AG08395 (cell line): ENCODE measurements at places on chromosomes 3 and 15.

- peak; percentile 22 for DNase-seq
Measured at GRCh38 chr15:92921215-92922131, 21.3 kb downstream of the CHD2 start.

DNA sequence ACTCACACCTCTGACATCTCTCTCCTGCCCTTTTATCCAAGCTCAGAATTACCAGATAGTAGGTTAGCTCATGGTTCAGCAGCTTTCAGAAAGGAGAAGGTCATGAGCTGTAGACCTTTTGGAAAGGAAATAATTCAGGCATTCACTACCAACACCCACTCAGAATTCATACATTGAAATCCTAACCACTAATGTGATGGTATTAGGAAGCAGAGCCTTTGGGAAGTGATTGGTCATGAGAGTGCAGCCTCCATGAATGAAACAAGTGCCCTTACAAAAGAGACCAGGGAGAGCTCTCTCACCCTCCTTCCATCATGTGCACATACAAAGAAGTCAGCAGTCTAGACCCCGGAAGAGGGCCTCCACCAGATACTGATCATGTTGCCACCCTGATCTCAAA lies 315.8 kb upstream of the CCDC54 start:
- DNase-seq: no peak

DNA sequence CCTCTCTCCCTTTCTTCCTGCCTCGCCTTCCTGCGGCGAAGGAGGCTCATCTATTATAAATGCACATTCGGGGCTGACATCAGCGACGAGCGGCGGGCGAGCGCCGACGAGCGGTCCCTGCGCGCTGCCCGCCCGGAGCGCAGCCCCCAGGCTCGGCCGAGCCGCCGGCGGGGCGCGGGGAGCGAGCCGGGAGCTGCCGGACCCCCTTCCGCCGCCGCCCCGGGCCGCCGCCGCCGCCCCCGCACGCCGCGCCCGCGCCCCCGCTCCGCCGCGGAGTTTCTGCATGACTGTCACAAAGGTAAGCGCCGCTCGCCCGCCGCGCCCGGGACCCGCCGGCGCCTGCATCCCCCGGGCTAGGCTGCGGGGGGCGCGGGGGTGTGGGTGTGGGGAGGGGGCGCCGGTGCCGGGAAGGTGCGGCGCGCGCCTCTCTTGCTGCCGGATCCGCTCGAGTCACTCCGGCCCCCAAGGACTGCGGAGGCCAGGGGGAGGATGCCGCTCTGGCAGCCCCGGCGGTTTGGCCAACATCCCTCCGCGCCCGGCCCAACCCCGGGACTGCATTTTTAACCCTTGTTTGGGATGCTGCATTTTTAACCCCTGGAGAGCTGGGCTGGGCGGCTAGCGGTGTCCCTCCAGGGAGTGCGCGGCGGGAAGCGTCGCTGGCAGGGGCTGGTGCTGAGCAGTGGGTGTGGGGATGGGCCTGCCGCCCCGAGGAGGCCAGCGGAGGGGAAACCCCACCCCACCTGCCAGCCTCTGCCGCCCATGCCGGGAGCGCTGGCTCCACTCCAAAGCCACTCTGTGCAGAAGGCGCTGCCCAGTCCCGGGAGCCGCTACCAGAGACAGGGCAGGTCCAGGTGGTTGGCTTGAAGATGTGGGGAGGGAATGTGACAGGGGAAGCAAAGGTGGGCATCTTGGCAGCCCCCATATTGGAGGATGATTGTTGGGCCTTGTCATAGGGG lies at the start of gene CORO2B:
TSS of gene CORO2B (plus strand) at position 14 of the 956 bp plus-strand sequence. CDS start at position 284, 270 bp downstream.
- DNase-seq: peak; percentile 52

- DNase-seq: peak; percentile 66
Measured at GRCh38 chr3:143847787-143848631, at the start of gene SLC9A9. SLC9A9 (minus strand) TSS chr3:143848468; CDS start chr3:143848322, 146 bp downstream.

GRCh38 chr3:141690431-141691072 lies 47.5 kb upstream of the RNF7 start:
- no peak for DNase-seq

DNA sequence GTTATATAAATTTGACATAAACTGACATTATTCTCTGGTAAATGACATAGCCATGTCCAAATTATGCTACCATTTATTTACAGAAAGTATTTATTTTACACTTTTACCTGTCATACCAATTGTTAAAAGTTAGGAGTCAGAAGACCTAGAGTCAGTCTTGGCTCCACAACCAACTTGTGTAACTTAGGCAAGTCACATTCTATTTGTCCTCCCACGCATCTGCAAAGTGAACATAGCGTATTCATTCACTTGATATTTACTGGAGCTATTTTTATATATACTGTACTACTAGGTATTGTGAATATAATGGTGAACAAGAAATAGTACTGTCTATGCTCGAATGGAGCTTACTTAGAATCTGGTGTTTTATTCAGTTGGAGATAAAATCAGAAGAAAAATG lies 78.7 kb downstream of the ZNF280D start:
- DNase-seq: no peak

- DNase-seq: no peak
Measured at GRCh38 chr15:41634072-41634626, 26.1 kb upstream of the MGA start.

DNA sequence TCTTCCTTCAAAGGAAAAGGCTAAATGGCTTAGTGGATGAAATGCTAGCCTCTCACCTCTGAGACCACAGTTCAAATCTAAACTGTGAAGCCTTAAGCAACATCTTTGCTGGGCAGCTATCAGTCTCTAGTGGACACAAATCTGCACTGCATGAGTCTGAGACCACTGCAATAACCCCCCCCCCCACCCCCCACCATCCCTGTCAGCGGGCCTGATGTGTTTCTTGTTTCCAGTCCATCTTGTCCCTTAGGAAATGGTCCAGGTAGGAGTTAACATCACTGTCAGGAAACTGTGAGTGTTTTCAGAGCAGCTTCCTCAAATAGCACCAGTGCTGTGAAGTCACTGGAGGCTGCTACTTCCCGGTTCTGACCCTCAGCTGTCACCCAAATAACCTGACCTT lies 140.6 kb upstream of the TMCO5A start:
- DNase-seq: no peak

- no peak for DNase-seq
Measured at GRCh38 chr15:26571346-26571745, 201.5 kb downstream of the GABRB3 start.

- peak; percentile 43 for DNase-seq
Measured at GRCh38 chr3:50124800-50125178, 30.3 kb upstream of the SEMA3F start.

DNA sequence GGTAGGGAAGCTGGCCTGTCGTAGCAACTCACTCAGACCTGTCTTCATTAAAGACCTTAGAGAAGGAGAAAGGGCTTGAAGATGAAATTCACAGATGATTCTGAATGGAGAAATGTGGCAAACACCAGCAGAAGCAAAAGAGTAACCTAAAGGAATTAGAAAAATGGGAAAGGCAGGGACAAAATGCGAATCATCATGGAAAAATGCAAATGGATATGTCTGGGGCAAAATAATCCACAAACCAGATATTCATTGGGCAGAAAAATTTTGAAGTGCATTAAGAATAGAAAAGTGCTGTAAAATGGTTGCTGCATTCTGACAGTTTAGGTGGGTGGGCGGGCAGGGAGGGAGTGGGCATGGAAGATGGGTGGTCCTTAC lies 156.9 kb upstream of the RASGRP1 start:
- peak; percentile 67 for DNase-seq

DNA sequence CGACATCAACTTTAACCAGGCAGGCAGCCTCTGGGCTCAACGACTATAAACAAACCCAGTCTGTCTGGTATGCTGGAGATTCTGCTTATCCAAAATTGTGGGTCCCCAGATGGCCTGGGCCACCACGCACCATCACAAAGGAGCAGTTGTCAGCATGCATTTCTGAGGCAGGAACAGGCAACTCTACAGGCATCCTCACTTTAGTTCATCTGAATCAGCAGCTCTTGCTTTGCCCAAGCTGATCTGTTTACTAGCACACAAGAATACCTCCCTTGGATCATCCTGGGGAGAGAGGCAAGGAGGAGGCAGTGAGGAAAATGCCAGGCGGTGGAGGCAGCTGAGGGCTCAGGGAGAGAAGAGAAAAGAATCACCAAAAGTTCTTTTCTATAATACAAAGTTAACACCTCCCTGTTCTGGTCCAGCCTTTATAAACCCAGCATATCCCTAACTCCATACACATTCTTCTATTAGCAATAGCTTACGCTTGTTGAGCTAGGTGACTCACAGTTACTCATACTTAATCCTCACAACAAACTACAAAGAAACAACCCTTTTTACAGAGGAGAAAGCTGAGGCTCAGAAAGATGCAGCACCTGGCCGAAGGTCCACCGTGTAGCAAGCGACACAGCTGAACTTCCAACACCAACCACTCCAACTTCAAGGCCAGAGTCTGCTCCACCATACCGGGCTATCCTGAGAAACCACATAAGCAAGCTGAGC lies 33.6 kb downstream of the ZDHHC3 start:
- peak; percentile 83 for DNase-seq

DNA sequence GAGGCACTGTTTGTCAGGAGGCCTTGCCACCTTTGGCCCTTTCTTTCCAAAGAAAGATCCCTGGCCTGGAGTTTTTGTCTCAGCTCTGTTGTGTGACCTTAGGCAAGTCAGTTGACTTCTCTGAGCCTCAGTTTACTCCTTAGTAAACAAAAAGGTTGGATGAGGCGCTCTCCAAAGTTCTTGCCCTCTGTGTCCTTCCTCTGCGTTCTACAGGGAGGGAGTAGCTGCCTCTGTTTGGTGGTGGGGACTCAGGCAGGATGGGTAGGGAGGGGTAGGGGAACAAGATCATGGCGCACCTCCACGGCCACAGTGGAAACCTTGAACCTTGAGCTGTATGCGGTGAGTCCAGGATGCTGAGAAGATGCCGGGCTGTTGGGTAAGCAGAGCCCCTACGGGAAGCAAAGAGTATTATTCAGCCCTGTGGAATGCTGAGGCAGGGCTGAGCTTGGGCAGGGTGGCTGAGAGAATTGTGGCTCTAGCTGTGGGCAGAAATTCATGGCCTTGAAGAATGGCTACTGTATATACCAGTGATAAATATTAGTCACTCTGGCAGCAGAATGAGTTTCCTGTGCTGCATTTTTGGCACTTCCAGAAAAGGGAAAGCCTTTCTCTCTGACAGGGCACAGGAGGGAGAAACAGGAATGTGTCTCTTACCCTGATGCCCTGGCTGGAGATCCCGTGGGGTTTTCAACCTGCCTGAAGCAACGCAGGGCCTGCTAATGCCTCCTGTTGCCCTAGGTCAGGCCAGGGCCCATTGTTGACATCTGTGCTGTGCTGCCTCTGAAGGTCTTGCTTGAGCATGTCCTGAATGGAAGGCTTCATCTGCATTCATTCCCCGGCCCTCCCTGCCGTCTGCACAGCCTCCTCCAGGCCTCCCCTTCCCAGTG lies 39.9 kb downstream of the SMAD3 start:
- peak; percentile 92 for DNase-seq

GRCh38 chr3:168828943-168829342 lies 733.2 kb upstream of the GOLIM4 start:
- no peak for DNase-seq

GRCh38 chr15:57146506-57147201 lies 228.2 kb downstream of the TCF12 start:
- peak; percentile 40 for DNase-seq

DNA sequence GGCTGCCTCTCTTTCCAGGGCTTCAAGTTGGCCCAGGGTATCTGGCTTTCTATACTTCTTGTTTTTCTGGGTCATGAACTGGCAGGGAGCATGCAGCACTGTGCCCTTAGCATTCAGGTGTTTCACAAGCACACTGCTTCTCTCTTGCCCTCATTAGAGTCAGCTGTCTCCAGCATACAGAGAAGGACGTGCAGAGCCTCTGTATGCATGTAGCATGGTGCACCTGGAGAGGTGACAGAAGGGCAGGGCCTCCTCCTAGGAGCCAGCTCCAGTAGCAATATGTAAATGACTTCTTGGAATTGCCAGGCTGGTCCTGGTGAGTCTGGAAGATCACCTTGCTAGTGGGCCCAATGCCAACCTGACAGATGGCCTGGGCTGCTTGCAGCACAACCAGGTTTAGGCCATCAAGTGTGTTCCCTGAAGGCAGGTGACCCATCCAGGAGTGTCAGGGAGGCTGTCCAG lies 44.8 kb upstream of the ATP2C1 start:
- no peak for DNase-seq

- no peak for DNase-seq
Measured at GRCh38 chr3:100463646-100464155, 28.7 kb upstream of the TMEM45A start.
